A549 treated with RU486 at 1 μM for 4 hours (cell line): ENCODE measurements at places on chromosomes 6 and 20. TPM values are rescaled to one million over a fixed set of nuclear protein-coding genes. Genes with fewer than 3 reads are reported as not detected.

Gene NRSN1
- not detected in 5 replicates for total RNA-seq

Gene PDE7B
- 1.0 to 1.6 TPM (median 1.2 TPM) in 5 replicates for total RNA-seq

Gene PRSS35
- 0.08 to 0.09 TPM in 2 of 5 replicates, not detected in the others for total RNA-seq

Gene PNRC1
- total RNA-seq, result 8.9 to 23.5 TPM (median 22.3 TPM) in 5 replicates

Gene SMOC2
- not detected in 5 replicates for total RNA-seq

Gene MAP3K4
- 11.9 to 17.1 TPM (median 14.3 TPM) in 5 replicates for total RNA-seq
